ENCODE measurements at places on chromosomes 13 and 19. TPM values are rescaled to one million over a fixed set of nuclear protein-coding genes. Genes with fewer than 3 reads are reported as not detected.

The GAS6 gene
- total RNA-seq = 77.3 TPM

GRCh38 chr13:27375686-27376326 is 48.6 kb upstream of the GTF3A start:
- DNase-seq = peak; percentile 76

The TPTE2 gene
- total RNA-seq = not detected

The ZNF576 gene
- total RNA-seq = 8.7 TPM

DNA sequence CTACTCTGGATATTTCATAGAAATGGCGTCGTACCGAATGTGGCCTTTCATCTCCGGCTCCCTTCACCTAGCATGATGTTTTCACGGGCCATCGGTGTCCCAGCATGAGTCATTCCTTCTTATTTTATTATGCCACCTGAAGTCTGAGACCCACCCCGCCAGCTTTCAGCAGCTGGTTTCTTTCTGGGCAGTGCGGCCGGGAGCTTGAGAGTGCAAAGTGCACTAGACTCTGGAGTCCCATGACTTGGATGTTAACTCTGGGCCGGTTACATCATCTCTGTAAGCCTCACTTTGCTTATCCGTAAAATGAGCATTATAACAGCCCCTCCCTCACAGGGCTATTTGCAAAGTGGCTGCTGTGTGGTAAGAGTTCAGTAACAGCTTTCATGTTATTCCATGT is 5.8 kb upstream of the KMT5C start:
- DNase-seq = no peak

DNA sequence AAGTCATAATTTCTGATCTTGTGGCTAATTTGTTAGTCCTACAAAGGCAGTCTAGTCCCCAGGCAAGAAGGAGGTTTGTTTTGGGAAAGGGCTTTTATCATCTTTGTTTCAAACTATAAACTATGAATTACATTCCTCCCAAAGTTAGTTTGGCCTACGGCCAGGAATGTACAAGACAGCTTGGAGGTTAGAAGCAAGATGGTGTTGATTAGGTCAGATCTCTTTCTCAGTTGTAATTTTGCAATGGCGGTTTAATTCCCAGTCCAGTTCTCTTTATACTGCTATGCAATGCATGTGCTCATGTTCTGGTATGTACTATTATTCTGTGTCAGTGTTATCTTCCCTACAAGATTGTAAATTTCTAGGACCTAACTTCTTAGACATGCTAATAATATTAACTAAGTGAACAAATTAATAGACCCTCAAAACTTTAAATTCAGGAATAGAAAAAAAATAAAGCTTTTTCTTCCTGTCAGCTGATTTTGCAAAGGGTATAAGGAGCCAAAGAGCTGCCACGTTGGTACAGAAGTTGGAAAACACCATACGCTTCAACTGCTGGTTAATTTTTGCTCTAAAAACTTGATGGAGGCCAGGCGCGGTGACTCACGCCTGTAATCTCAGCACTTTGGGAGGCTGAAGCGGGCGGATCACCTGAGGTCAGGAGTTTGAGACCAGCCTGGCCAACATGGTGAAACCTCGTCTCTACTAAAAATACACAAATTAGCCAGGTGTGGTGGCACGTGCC is 1.3 kb upstream of the DNAJC15 start:
- DNase-seq = no peak

- DNase-seq = no peak
These were observed 16.0 kb upstream of the URI1 start for GRCh38 chr19:29926031-29926430.

DNA sequence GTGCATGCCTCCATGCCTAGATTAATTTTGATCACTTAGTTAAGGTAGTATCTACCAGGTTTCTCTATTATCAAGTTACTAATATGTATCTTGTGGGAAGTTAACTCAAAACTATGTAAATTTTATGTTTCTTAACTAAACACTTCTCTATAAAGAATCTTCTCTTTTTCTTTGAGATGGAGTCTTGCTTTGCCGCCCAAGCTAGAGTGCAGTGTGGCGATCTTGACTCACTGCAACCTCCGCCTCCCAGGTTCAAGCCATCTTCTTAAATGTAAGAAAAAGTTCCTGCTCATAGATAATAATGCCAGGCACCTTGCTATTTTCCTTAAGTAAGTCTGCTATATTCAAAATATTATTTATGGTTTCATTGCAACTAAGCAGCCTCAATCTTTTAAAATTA is 58.4 kb downstream of the ELF1 start:
- no peak for DNase-seq

- no peak for DNase-seq
These were observed 6.0 kb upstream of the SOX1 start for GRCh38 chr13:112060899-112061366.

DNA sequence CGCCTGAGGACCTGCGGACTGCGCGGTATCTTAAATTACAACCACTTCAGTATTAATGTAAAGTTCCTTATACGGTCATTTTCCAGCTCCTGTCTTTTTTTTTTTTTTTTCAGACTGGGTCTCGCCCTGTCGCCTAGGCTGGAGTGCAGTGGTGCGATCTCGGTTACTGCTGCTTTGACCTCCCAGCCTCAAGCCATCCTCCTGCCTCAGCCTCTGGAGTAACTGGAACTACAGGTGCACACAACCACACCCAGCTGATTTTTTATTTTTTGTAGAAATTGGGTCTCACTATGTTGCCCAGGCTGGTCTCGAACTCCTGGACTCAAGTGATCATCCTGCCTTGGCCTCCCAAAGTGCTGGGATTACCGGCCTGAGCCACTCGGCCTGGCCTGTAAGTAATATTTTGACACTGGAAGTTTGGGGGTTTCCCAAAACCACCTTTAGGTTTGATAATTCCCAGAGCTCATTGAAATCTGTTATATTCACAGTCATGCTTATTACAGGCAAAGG is 406 bp upstream of the EID2B start:
- DNase-seq = no peak

- no peak for DNase-seq
These were observed 7.5 kb upstream of the C5AR2 start for GRCh38 chr19:47324502-47324901.

GRCh38 chr13:108915634-108916512 is 286.5 kb downstream of the MYO16 start:
- DNase-seq = peak; percentile 90

DNA sequence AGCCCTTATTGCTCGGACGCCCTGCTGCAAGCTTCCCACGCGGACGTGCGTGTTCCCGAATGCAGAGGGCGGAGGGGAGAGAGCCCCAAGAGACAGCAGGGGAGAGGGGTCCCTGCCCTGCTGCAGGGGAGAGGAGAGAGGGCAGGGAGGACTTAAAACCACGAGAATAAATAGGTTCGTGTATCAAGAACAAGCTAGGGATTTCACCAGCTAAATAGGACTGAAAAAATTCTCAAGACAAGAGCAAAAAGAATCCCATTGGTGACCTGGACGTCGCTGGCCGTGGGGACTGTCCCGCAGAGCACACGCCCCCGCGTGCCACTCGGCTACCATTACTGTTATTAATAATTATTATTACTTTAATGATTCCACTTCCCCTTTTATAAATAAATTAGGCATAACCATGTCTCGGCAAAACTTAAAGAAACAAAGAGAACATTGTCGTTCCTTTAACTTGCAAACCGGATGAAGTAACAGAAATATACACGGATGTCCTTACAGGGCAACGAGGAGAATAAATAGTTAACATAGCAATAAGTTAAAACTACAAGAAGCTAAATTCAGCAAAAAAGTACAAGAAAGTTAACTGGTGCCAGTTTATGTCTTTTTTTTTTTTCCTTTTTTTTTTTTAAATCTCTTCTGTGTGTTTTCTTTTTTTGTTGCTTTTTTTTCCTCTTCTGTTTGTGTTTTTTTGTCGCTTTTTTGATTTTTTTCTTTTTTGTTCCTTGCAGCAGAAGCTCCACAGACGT is 16.6 kb downstream of the PRKCSH start:
- no peak for DNase-seq

The C1QTNF9 gene
- under 0.01 TPM for total RNA-seq

- DNase-seq = no peak
These were observed 358.6 kb downstream of the TDRD3 start for GRCh38 chr13:60755380-60756163.

DNA sequence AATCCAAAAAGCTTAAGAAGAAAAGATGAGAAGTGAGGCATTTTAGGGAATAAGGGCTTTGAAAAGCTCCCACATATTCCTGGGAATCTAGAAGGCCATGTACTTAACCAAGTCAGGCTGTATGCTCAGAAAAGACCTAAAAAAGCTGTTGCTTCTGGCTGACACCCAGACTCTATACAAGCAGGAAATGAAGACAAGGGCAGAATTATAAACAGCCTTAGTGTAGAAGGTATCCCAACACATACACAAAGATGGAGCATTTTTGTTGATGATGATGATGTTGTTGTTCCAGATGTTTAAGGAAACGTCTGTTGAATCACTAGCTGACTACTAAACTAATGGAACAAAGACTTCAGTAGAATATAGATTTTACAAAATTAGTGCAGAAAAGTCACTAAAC is 26.1 kb upstream of the N4BP2L1 start:
- no peak for DNase-seq

GRCh38 chr19:7007859-7008258 is 13.4 kb downstream of the MBD3L2B start:
- DNase-seq = no peak

DNA sequence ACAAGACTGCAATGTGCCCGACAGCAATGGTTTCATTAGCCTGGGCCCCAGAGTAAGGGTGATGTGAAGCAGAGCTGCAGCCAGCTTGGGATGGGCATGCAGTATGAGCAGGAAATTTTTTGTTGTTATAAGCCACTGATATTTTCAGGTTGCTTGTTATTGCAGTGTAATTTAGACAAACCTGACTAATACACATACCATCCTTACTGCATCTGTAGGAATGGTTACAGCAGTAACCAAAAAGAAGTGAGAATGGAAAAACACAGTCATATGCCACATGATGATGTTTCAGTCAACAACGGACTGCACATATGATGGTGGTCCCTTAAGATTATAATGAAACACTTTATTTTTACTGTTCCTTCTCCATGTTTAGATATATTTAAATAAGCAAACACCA is 8.6 kb upstream of the POMP start:
- DNase-seq = peak; percentile 31

The ZNF586 gene
- total RNA-seq = 14.9 TPM

The PSPN gene
- total RNA-seq = 1.8 TPM

GRCh38 chr13:30850204-30850866 is 55.7 kb upstream of the MEDAG start:
- no peak for DNase-seq

- peak; percentile 56 for DNase-seq
These were observed 26.0 kb upstream of the ZNF331 start for GRCh38 chr19:53511933-53512374.

The ZNF558 gene
- total RNA-seq = 38.6 TPM

GRCh38 chr19:48967346-48968178 is 2.5 kb downstream of the FTL start:
- peak; percentile 49 for DNase-seq

The ZNF534 gene
- 0.17 TPM for total RNA-seq

The GJA3 gene
- total RNA-seq = 0.26 TPM

- DNase-seq = no peak
These were observed 111.9 kb downstream of the RXFP2 start for GRCh38 chr13:31851216-31851615.

DNA sequence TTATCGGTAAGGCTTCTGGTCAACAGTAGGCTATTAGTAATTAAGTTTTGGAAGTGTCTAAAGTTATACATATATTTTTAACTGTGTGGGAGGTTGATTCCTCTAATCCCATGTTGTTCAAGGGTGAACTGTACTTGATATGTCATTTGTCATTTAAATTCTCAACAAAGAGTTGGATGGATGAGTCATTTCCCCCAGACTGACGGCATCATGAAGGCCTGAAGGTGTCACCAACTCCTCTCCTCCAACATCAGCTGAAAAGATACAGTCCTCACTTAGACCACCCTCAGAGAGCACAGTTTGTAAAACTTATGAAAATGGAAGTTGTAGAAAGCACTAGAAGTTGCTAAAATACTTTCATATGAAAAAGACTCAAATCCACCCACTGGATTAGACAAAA is 48.8 kb downstream of the DCLK1 start:
- DNase-seq = no peak

The CD177 gene
- total RNA-seq = 0.33 TPM

The C19orf44 gene
- total RNA-seq = 2.8 TPM

DNA sequence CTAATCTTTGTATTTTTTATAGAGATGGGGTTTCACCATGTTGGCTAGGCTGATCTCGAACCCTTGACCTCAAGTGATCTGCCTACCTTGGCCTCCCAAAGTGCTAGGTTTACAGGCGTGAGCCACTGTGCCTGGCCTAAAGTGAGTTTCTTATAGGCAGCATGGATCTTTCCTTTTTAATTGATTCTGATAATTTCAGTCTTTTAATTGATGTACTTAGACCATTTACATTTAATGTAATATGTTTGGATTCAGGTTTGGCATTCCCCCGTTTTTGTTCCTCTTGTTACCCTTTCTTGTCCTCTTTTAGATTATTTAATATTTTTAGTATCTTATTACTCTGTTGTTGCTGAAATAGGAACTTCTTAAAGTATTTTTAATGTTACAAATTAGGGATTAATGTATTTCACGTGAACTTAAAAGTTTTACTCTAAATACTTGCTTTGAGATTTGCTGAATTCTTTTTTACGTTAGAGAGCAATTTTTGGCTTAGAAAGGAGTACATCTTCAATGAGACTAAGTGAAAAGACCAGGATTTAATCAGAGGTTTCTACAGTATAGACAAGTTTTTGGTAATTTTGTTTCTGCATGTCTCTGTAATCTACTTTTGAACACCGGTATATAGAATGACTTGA is 50.3 kb downstream of the URI1 start:
- no peak for DNase-seq

- DNase-seq = peak; percentile 77
These were observed 36.1 kb downstream of the ACTN4 start for GRCh38 chr19:38683393-38684077.

- no peak for DNase-seq
These were observed 200.9 kb upstream of the RFC3 start for GRCh38 chr13:33617055-33617454.

- DNase-seq = no peak
These were observed 640 bp downstream of the ZSCAN5A start for GRCh38 chr19:56314018-56314380.

GRCh38 chr13:113616281-113616906 is 31.8 kb downstream of the TFDP1 start:
- DNase-seq = peak; percentile 40

- no peak for DNase-seq
These were observed 731.2 kb upstream of the PCDH9 start for GRCh38 chr13:67961331-67961730.

DNA sequence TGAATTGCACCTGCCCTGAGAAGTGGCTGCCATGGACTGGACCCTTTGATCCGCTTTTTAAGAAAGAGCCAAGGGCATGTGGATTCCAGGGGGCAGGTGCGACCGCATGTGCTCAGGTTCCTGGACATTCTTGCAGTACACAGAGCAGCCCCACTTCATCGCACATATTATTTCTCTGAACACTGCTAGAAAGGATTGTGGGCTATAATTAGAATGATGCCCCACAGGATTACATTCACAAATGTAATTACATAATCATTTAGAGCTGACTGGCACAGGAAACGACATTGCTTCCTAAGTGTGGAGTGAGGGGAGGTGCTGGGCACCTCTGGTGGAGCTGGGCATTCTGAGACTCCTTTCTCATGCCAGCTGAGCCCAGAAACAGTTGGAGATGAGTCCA is 37.5 kb upstream of the VSTM2B start:
- DNase-seq = no peak

GRCh38 chr13:90773681-90774080 is 573.8 kb upstream of the MIR17HG start:
- no peak for DNase-seq

The FGF9 gene
- total RNA-seq = 0.33 TPM
